Activated CD4-positive, alpha-beta T cell treated with anti-CD3 and anti-CD28 coated beads, Interleukin-2, amount 10 ng/mL, durations not matched to agents 24 days and 14 days (primary cell): ENCODE measurements at places on chromosomes 5 and 9. TPM values are rescaled to one million over a fixed set of nuclear protein-coding genes. Genes with fewer than 3 reads are reported as not detected.

Gene GZMA
- total RNA-seq, result 87.6 and 91.2 TPM in 2 replicates

Gene MARCOL
- total RNA-seq, result not detected in 2 replicates

Gene OSTF1
- 41.5 and 42.4 TPM in 2 replicates for total RNA-seq

Gene KCNMB1
- total RNA-seq, result 0.07 TPM in 1 of 2 replicates, not detected in the other

Gene PCDHA2
- total RNA-seq, result not detected in 2 replicates

Gene CCL21
- total RNA-seq, result not detected in 2 replicates

Gene ANKRD34B
- total RNA-seq, result not detected in 2 replicates

Gene SEMA5A
- total RNA-seq, result not detected in 2 replicates

Gene LCN15
- not detected in 2 replicates for total RNA-seq

Gene FOXD4L3
- total RNA-seq, result not detected in 2 replicates

Gene PLCXD3
- total RNA-seq, result not detected in 2 replicates

Gene COL23A1
- 0.07 and 0.09 TPM in 2 replicates for total RNA-seq

Gene USP20
- 44.3 and 47.2 TPM in 2 replicates for total RNA-seq

Gene CDH10
- total RNA-seq, result not detected in 2 replicates

Gene TRIM23
- 5.3 and 6.0 TPM in 2 replicates for total RNA-seq

Gene MAMDC2
- total RNA-seq, result not detected in 2 replicates

Gene ELP1
- total RNA-seq, result 35.2 and 36.2 TPM in 2 replicates
